ENCODE measurements at places on chromosomes 1 and 21.

GRCh38 chr1:193593147-193593885, 406.9 kb upstream of the B3GALT2 start:
- no peak for DNase-seq

DNA sequence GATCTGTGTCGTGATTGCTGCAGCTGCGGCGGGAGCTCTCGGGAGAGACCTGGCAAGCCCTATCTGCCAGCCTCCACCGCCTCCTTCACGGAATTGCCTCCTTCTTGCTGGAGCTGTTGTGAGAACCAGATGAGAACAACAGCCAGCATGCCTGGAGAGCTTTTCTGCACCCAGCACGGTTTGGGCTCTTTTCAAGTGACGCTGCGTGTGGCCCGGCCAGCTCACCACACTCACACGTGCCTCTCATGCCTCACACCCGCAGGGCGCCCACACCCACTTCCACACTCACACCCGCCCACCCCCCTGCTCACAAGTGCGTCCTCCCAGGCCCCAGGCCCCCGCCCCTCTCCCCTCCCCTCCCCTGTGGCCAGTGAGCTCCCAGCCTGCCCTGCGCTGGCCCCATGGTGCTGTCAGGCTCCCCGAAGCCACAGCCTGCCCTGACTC, 135.7 kb upstream of the RUNX3 start:
- DNase-seq: no peak

DNA sequence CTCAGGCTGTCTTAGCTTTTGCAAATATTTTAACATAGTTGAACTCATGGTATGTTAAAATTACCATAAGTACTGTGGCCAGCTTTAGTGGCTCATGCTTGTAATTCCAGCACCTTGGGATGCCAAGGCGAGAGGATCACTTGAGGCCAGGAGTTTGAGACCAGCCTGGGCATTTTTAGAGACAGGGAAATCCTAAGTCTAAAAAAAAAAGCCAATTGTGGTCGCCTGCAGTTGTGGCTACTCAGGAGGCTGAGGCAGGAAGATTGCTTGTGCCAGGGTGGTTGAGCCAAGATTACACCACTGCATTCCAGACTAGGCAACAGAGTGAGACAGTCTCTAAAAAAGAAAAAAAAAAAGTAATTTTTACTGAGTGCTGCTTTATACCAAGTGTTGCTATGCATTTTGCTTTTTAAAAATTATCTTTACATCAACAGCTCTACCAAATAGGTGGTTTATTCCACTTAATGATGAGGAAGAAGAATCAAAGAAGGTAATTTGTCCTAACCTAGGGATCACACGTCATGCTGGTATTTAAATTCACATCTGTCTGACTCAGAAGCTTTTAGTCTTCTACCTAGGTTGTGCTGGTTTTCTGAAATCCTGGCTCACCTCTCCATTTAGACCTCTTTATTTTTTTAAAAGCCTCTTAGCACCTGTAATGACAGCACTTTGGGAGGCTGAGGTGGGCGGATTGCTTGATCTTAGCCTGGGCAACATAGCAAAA, 16.8 kb downstream of the PPP1R12B start:
- DNase-seq: no peak

- DNase-seq: no peak
Measured at GRCh38 chr1:208077232-208078075, 166.5 kb upstream of the CD34 start.

DNA sequence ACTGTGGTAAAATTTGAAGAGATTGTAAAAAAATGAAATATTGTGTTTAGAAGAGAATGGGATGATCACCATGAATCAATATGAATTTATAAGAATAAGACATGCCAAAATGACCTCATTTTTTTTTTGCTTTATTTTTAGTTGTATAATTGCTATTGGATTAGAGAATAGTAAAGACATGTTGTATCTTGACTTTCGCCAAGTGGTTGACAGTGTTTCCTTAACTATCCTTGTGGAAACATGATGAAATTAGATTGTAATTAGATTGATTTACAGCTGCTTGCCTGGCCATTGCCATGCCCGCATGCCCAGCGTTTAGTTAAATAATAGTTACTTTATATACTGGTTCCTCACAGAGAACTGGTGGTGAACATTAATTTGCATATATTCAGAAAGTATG, 154.9 kb downstream of the MAGI3 start:
- no peak for DNase-seq

DNA sequence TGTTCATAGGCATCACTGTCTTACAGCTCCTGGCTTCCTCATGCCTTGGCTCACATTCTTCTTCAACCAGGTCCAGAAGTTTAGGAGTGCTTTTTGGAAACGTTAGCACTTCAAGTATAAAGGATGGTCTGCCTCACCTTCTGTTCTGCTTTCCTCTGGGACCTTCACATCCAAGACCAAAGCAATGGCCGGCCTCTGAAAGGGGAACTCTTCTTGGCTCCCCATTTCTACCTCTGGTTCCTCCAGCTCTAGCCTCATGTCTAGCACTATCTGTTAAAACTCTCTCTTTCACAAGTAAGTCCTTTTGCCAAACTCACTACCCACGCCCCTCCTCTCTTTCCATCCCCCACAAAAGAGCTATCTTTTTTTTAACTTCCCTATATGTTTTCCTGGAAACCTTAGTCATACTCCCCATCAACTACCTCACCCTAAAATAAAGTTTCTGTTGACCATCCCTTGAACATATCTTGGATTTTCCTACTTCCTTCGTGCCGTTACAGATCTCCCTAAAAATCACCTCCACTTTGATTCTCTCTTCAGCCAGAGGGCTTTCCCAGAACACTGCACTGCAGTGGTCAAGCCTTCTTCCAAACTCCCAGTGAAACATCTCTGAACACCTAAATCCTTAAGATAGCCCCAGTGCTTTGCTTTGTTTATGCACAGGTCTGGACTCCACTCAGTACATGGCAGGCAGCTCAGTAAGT, 7.9 kb downstream of the SORT1 start:
- DNase-seq: no peak

- no peak for DNase-seq
Measured at GRCh38 chr1:29344336-29344735, 108.0 kb downstream of the PTPRU start.
